ENCODE measurements at places on chromosomes 6 and 20. TPM values are rescaled to one million over a fixed set of nuclear protein-coding genes. Genes with fewer than 3 reads are reported as not detected.

Gene NHSL1
- 20.6 TPM for total RNA-seq

- DNase-seq, result no peak
Measured at GRCh38 chr6:136014454-136015437, 163.2 kb downstream of the PDE7B start.

GRCh38 chr6:116012951-116013350 is 47.7 kb downstream of the FRK start:
- no peak for DNase-seq

DNA sequence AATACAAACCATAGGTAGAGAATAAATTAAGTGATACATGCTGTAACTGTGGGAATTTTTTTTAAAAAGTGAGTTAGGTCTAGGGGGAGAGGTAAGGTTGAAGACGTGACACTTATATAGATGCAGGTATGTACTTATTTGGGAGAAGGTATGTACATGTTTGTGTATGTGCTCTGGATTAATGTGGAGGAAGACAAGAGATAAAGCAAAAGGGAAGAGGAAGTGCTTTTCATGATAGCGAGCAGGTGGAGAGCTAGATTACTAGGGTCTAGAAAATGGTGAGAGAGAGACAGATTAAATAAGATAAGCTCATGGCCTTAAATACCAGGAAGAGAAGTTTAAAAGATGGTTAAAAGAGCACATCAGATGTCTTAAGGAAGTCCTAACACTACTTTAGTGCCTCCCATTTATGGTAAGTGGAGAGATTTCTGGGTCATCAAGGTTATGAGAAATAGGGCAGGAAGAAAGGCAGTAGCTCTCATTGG is 92.5 kb downstream of the MAN1A1 start:
- DNase-seq, result no peak

Gene STX11
- total RNA-seq, result 3.2 TPM

Gene NRSN1
- total RNA-seq, result not detected

Data from Panc1 (cell line).